ENCODE measurements at places on chromosomes 12 and 14.

DNA sequence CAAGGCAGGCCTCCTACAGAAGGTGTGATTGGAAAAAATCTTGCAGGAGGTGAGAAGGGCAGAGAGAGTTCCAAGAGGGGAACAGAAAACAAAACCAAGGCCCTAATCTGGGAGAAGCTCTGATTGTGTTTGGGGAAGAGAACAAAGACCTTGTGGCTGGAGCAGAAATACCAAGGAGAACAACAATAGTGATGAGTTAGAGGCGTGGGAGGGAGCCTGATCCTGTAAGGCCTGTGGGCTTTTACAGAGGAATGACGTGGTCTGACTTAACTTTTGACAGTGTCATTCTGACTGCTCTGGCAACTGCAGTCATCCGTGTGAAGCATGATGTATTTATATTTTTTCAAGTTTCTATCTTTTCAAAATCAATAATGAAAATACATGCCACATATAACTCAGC lies 200.6 kb downstream of the ANO4 start:
- no peaks in the 10 kb centered on the region for H3K36me3 ChIP-seq
- no peak overlapping the region for H3K27ac ChIP-seq
- no peaks in the 10 kb centered on the region for H3K4me1 ChIP-seq
- no peak overlapping the region for H3K4me3 ChIP-seq
- H3K27me3 ChIP-seq, result no peaks in the 10 kb centered on the region

GRCh38 chr12:1927051-1927680 lies 8.7 kb upstream of the CACNA2D4 start:
- no peak for DNase-seq
- no peak overlapping the region for H3K4me3 ChIP-seq
- H3K4me1 ChIP-seq, result peaks cover 8% of the 10 kb centered on the region
- H3K27me3 ChIP-seq, result peaks cover 46% of the 10 kb centered on the region
- no peaks in the 10 kb centered on the region for H3K36me3 ChIP-seq
- H3K27ac ChIP-seq, result no peak overlapping the region

DNA sequence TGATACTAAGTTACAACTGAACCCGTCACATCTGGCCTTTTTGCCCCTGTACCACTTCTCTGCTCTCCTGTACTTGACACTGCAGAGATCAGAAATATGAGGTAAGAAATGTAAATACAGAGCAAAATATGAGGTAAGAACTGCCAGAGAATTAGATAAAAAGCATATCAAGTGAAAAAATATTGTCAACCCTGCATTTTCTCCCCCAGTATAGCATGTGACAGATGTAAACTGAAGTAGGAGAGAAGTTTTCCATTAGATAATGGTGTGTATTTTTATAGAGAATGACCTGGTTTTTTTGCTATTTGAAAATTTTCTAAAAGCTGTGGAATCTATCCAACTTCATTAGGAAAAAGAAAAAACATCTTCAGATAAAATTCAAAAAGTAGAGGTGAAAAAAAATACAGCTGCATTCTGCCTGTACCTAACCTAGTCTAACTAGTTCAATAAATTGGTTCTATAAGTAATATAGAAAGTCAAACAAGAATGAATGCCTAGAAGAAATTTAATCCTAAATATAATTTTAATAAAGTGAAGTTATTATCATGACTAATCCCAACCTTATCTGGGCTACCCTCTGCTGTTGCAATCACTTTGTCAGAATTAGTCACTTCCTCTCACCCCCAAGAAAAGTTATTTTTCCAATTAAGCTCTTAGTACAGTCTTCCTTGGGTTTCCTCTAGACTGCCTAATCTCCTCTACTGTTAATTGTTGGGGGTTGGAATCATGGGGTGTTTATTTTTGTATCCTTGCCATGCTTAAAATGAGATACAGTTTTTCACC lies 210.0 kb downstream of the RASSF9 start:
- no peak overlapping the region for H3K4me3 ChIP-seq
- H3K27me3 ChIP-seq, result no peaks in the 10 kb centered on the region
- no peaks in the 10 kb centered on the region for H3K4me1 ChIP-seq
- no peaks in the 10 kb centered on the region for H3K36me3 ChIP-seq
- H3K27ac ChIP-seq, result no peak overlapping the region

GRCh38 chr12:79818856-79819255 lies 116.0 kb downstream of the PPP1R12A start:
- no peaks in the 10 kb centered on the region for H3K27me3 ChIP-seq
- H3K4me1 ChIP-seq, result peaks cover 9% of the 10 kb centered on the region
- H3K36me3 ChIP-seq, result peaks cover 70% of the 10 kb centered on the region
- no peak overlapping the region for H3K27ac ChIP-seq
- H3K4me3 ChIP-seq, result no peak overlapping the region

DNA sequence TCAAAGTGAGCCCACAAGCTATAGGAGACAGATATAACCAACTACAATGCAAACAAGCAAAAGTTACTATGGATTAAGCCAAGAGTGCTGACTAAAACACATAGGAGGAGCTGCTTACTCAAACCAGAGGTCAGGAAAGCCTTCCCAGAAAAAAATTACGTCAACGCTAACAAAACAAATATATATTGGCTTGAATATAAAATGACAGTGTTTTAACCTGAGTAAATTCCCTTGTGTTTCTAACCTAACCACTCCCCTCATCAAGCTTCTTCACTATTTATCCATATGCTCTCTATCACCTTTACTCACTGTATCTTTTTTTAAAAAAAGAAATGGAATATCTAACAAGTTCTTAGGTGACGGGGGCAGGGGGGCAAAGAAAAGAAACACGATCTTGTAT lies 115.9 kb downstream of the MED13L start:
- no peak overlapping the region for H3K4me3 ChIP-seq
- peaks cover 2% of the 10 kb centered on the region for H3K36me3 ChIP-seq
- no peak overlapping the region for H3K27ac ChIP-seq
- H3K4me1 ChIP-seq, result peaks cover 53% of the 10 kb centered on the region

DNA sequence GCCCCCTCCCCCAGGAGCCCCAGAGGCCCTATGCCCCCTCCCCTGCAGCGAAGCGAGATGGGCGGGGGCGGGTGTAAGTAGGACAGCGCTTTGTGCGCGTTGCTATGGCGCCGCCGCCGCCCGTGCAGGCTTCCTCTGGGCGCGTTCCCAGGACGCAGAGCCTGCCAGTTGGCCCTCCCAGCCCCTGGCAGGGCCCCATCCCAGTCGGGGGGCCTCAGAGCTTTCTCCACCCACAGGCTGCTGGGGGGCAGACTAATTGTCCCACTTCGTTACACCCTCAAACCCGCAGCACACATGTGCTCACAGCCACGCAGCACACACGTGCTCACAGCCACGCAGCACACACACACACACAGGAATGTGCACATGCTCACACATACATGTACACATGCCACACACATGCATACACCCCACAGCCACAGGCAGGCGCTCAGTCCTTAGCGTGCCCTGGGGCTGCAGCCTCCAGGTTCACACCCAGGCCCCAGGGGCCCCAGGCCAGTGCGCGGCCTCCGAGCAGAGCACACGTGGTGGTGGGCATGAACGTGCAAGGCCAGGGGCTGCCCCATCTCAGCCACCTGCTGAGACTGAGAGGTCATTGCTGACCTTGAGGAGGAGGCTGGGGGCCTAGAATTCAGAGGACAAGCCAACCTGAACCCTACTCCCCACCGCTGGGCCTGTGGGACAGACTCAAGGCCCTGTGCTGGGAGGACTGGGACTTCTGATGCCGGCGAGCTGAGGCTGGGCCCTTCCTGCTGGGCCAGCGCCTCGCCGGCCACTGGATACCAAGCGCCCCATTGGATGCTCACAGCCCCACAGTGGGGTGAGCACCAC lies 15.6 kb downstream of the TRMT61A start:
- no peak overlapping the region for H3K27ac ChIP-seq
- peaks cover 4% of the 10 kb centered on the region for H3K36me3 ChIP-seq
- H3K4me3 ChIP-seq, result no peak overlapping the region
- peaks cover 3% of the 10 kb centered on the region for H3K4me1 ChIP-seq

GRCh38 chr14:89574420-89574819 lies 157.4 kb upstream of the FOXN3 start:
- H3K36me3 ChIP-seq, result peaks cover 10% of the 10 kb centered on the region
- DNase-seq, result no peak
- peaks cover 27% of the 10 kb centered on the region for H3K4me1 ChIP-seq
- no peak overlapping the region for H3K27ac ChIP-seq

Data from effector memory CD8-positive, alpha-beta T cell (primary cell).